ENCODE measurements at places on chromosomes 6 and 20.

GRCh38 chr6:16712255-16712930, 48.9 kb downstream of the ATXN1 start:
- no peaks in the 10 kb centered on the region for H3K27me3 ChIP-seq
- H3K36me3 ChIP-seq: no peaks in the 10 kb centered on the region
- peaks cover 13% of the 10 kb centered on the region for H3K4me1 ChIP-seq
- H3K4me3 ChIP-seq: peak overlapping the region; percentile 32

GRCh38 chr20:51860111-51860882, 58.0 kb upstream of the SALL4 start:
- no peaks in the 10 kb centered on the region for H3K27me3 ChIP-seq
- H3K4me1 ChIP-seq: no peaks in the 10 kb centered on the region
- DNase-seq: no peak

GRCh38 chr6:152462716-152463115, 174.4 kb downstream of the SYNE1 start:
- no peaks in the 10 kb centered on the region for H3K27me3 ChIP-seq
- DNase-seq: no peak
- H3K36me3 ChIP-seq: no peaks in the 10 kb centered on the region
- no peak overlapping the region for H3K4me3 ChIP-seq

DNA sequence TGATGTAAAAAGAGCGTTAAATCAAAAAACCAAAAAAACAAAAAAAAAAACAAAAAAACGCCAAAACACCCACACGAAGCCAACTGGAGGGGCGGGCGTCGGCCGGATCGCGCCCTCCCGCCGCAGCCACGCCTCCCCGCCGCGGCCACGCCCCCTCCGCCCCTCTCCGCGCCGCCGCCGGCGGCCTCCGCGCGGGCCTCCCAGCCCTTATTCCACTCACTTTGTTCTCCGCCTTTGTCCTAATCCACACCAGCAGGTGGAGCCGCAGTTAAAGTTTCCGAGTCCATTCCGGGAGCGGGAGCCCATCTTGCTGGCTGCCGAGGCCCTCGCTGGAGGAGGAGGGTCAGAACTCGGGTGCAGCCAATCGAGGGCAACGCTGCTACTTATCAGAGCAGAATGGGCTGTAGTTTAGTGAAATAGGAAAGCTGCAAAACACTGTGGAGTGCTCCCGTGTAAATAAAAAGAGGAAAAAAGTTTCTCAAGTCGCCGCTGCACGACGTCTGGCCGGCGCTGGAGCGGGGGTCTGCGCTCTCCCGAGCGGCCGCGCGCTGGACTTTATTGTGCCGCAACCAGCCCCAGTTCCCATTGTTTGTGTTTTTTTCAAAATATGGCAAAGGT, at the start of gene ASF1A:
TSS of gene ASF1A (plus strand) at position 346 of the 618 bp plus-strand sequence. CDS start at position 608, 262 bp downstream.
- H3K4me1 ChIP-seq: peaks cover 37% of the 10 kb centered on the region
- H3K36me3 ChIP-seq: peaks cover under 1% of the 10 kb centered on the region
- H3K27ac ChIP-seq: peak within 1 kb of the TSS; percentile 94
- peak within 1 kb of the TSS; percentile 94 for H3K4me3 ChIP-seq
- H3K27me3 ChIP-seq: no peaks in the 10 kb centered on the region
- DNase-seq: peak; percentile 94

- no peak overlapping the region for H3K27ac ChIP-seq
- H3K4me1 ChIP-seq: no peaks in the 10 kb centered on the region
- no peak for DNase-seq
- no peak overlapping the region for H3K4me3 ChIP-seq
These were observed 452.6 kb upstream of the RGS17 start for GRCh38 chr6:153583685-153584084.

DNA sequence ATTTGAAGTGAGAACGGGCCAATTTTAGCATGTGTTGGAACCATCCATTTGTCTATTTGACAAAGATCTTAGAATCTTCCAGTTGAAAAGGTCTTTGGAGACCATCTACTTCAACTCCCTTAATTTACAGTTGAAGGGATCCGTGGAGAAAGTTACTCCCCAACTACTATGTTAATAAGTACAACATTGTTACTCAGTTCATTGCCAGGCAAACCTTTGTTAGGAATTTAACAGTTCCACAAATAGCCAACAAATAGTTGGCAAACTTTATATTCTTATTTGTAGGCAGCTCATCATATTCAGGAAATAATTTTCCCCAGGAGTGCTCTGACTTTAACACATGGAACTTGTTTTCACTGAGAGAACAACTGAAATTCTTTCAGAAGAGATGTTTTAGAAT, 81.0 kb upstream of the FLRT3 start:
- H3K27ac ChIP-seq: no peak overlapping the region
- no peaks in the 10 kb centered on the region for H3K36me3 ChIP-seq
- no peak overlapping the region for H3K4me3 ChIP-seq
- H3K27me3 ChIP-seq: no peaks in the 10 kb centered on the region

- no peak overlapping the region for H3K4me3 ChIP-seq
- H3K27ac ChIP-seq: no peak overlapping the region
- H3K27me3 ChIP-seq: no peaks in the 10 kb centered on the region
These were observed 578.2 kb upstream of the NRSN1 start for GRCh38 chr6:23547851-23548250.

GRCh38 chr6:146594495-146594894, 4.3 kb upstream of the ADGB start:
- no peaks in the 10 kb centered on the region for H3K27me3 ChIP-seq
- H3K4me1 ChIP-seq: no peaks in the 10 kb centered on the region
- no peak overlapping the region for H3K27ac ChIP-seq
- no peak overlapping the region for H3K4me3 ChIP-seq
- DNase-seq: no peak
